ENCODE measurements at places on chromosomes 5 and 9.

DNA sequence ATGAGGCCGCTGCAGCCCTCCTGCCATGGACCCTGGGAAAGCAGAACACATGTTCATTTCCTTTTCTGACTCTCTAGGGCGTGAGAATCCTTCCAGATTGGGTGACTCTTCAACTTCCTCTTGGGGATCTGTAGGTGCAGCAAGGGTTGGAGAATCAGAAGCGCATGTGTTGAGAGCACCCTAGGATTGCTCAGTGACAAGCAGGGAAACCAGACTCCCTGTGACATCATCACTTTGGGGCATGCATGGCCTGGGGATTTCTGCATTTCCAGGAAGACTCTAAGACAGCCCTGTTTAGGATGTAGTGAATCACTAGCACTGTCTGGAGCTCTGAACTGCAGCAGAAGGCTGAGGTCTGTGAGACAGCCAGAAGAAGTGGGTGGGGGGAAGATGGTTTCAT, 15.1 kb upstream of the LCP2 start:
- DNase-seq, result no peak

DNA sequence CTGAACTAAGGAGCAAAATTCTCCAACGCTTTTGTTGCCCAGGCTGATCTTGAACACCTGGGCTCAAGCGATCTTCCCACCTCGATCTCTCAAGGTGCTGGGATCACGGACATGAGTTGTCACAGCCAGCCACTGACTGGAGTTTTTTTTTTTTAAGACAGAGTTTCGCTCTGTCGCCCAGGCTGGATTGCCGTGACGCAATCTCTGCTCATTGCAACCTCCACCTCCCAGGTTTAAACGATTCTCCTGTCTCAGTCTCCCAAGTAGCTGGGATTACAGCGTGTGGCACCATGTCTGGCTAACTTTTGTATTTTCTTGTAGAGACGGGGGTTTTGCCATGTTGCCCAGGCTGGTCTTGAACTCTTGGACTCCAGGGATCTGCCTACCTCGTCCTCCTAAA, 58.2 kb downstream of the EHMT1 start:
- DNase-seq, result no peak

- DNase-seq, result no peak
These were observed 296.3 kb downstream of the KCNN2 start for GRCh38 chr5:114658194-114658593.

GRCh38 chr5:7849681-7850394, 1.1 kb downstream of the CFAP90 start:
- DNase-seq, result no peak

- no peak for DNase-seq
These were observed 114.3 kb downstream of the STARD4 start for GRCh38 chr5:111398013-111398412.

DNA sequence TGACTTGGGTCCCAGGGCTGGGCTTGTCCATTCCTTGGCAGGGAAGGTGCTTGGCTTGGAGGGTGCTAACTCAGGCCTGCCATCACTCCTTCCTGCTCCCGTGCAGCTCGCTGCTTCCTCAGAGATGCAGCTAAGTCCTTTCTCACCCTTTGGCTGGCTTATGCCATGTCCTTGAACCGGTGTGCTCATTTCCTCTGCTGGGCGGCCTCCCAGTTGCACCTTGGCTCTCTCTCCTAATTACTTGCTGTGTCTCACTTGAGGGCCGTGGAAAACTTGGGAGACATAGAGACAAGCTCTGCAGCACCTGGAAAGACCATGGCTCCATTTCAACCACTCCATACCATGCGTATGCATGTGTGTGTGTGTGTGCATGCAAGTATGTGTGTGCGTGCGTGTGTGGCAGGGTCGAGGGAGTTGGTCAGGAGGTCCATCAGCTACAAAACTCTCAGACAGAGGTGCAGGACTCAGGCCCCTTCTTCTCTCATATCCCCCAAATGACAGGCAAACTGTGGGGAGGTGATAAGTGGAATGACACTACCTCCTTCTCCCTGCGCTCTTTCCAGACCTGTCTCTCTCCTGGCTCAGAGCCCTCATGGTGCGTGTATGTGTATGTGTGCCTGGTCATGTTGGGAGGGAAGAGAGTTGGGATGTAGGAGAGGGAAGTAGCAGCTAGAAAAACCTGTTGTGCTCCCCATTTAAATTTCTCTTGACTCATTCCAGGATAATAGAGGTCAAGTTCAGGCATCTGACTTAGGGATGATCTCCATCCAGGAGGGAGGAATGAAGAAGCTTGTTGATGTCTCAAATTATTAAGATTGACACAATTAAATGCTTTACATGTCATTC, 17.6 kb upstream of the MTMR12 start:
- DNase-seq, result no peak

- no peak for DNase-seq
These were observed 276.0 kb downstream of the FSTL4 start for GRCh38 chr5:133336121-133336968.

- no peak for DNase-seq
These were observed 264.7 kb downstream of the TRIM32 start for GRCh38 chr9:116951588-116952435.

GRCh38 chr5:15834596-15835245, 334.7 kb downstream of the FBXL7 start:
- DNase-seq, result no peak

DNA sequence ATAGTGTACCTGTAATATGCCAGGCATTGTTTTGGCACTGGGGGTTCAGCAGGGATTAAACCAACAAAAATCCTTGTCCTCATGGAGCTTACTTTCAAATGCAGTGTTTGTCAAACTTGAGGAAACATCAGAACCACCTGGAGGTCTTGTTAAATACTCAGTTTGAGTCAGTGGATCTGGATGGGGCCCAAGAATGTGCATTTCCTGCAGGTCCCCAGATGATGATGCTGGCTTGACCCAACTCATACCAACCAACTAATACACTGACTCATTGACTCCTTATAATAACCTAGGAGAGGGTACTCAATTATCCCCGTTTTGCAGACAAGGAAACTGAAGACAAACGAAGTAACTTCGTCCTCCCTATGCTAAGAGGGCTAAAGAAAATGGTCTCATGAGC, 11.3 kb downstream of the WWC1 start:
- no peak for DNase-seq

DNA sequence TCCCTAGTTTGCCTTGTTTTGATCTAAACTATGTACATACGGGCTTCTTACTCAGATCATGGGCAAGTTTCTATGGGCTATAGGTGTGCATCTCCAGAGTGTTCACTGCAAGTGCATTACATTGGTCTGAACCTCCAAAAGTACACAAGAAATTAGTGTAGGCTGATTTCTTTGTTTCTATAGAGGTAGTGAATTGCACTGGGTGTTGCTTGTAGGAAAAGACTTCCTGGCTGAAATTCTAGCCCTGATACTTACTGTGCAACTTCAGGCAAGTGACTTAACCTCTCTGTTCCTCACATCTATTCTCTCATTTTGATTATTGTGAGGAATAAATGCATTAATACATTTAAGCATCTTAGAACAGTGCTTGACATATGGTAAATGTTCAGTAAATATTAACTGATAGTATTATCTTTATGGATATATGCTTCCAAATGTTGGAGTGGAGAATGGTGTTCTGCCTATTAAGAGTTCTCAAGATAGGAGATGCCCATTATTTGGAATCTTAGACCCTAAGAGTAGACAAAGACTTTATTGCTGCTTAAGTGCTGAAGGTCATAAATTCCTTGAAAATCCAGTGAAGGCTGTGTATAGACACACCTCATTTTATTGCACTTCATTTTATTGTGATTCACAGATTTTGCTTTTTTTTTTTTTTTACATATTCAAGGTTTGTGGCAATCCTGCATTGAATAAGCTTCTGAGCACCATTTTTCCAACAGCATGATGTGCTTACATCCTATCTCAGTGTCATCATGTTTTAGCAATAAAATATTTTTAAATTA, 38.4 kb upstream of the TLR4 start:
- no peak for DNase-seq

DNA sequence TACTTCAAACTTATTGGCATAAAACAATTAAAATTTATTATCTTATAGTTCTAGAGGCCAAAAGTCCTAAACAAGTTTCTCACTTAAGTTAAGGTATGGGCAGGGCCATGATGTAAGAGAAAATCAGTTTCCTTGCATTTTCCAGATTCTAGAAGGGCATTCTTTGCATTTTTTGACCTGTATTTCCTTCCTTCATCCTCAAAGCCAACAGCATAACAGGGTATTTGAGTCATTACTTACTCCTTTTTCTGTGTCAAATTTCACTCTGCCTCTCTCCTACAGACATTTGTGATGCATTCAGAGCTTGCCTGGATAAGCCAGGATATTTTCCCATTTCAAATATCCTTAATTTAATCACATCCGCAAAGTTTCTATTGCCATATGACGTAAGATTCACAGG, 1499.0 kb downstream of the EFNA5 start:
- no peak for DNase-seq

GRCh38 chr5:177071666-177072385, 14.9 kb upstream of the FGFR4 start:
- DNase-seq, result peak; percentile 68

DNA sequence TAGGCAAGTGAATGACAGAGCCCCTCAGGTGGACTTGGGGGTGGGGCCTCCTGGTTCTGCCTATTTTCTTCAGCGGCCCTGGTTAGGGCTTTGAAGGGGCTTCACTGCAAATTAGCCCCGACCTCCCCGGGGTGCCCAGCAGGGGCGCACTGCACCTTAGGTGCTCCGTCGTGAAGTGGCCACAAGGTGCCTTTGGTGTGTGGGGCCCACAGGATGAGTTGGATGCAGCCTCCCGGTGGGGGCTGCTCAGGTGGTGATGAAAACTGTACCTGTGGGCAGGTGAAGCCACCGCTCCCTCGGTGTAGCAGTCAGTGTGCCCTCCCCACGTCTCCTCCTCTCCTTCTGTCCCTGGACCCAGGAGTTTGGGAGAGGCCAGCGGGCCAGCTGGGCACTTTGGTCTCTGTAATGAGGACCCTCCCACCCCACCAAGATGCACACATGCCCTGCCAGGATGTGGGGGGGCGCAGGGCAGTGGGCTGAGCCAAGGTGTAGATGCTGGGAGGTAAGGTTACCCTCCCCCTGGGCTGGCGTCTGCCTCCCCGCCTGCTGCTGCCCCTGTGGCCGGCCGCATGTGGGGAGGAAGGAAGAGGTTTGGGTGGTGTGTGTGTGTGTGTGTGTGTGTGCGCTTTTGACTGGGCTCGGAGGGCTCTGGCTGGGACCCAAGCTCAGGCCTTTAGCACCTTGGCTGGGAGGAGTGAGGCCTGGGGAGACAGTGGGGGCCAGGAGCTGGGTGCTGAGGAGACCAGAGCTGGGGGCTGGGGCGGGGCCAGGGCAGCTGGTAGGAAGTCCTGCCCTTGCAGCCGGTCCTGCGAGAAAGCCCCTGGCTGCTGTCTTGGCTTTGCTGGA, 55.6 kb downstream of the RXRA start:
- DNase-seq, result no peak

DNA sequence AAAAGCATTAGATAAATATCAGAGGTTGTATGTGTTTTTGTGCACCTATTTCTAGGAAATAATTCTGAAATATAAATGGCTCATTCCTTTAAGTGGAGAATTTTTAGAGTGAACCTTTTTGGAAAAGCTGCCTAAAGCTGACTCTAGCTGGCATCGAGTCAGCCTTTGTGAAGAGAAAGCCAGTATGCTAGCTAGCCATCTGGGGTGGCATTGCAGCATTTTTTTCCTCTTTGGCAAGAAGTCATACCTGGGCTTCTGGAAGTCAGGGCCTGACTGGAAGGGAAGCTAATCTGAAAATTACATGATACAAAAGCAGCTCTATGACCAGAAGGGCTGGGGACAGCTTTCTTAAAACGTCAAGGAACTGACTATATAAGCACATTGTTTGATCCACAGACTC, 19.7 kb downstream of the ANP32B start:
- no peak for DNase-seq

Measured in pancreas (tissue), 10 donors.